ENCODE measurements at places on chromosomes 12 and 14.

DNA sequence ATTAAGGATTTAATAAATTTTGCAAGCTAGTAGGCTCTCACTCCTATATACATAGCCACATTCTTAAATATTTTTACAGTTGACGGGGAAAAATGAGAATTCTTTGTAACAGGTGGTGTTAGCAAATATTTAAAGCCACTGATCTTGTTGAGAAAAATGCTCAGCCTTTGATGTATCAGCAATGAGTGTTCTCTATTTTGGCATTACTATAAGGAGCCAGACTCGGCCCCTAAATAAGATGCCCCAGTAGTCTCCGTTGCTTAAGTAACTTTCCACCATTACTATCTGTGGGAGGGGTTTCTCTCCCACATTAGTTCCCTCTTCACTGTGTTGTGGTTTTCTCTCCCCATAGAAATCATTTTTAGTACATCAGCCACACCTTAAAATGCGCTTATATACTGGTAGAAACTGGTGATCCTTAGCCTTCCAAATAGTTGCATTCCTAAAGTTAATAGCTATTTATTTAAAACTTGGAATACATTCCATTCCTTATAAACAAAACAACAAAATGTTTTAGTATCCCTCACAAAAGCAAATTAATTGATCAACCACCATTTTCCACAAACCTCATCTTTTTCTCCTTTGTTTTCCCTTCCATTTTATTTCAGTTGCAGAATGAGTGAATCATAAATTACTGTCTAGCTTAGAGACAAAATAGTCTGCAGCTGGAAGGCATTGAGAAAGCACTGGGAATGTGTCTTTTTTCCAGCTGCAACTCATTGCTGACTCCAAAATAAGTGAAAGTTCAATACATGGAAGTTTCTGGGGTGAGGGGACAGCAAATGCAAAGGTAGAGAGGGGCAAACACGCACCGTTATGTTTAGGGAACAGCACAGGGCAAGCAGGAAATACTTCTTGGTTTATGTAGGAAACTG lies 84.7 kb upstream of the FERMT2 start:
- no peak for DNase-seq

DNA sequence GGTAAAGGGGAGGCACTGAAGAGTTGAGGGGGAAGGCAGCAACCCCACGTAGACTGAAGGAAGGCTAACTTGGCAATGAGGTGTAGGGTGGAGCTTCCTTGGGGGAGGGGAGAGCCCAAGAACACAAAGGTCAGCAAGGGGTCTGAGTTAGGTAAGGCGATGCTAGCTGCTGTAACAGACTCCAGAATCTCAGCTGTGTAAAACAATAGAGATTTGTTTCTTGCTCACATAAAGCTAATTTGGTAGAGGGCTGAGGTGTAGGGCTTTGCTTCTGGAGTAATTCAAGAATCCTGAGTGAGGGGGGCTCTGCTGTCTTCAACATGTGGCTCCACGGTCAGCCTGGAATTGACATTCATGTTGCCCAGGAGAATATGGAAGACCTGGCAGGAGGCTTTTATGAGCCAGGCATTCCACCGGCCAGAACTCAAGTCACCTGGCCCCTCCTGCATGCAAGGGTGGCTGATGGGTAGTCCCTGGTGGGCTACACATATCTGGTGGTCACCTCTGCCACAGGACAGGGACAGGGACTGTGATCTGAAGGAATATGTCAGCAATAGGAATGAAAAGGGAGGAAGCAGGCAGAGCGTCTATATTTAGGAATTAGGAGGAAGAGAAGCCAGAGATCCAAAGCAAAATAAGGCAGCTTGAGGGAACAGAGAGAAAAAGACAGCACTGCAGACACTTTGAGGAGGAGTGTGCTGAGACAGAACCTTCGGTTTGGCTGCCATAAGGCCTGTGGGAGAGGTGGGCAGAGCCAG lies 153.7 kb downstream of the ZFP36L1 start:
- no peak for DNase-seq

GRCh38 chr14:35369701-35370191 lies 34.8 kb downstream of the NFKBIA start:
- DNase-seq, result no peak

GRCh38 chr14:35818346-35819115 lies 7.6 kb upstream of the BRMS1L start:
- DNase-seq, result no peak

DNA sequence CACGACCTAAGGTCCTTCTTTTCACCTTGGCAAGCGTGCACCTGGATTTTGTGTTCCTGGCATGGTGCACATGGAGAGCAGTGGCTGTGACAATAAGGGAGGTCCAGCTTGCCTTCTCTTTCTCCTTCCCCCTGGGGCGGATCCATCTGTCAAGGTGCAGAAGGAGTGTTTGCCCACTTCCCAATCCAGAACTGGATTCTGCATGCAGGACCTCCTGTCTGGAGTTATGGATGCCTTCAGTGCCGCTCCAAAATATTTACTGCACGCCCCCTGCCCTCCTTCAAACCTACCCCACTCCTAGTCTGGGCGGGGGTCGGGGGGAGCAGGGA lies 192.7 kb downstream of the DPF3 start:
- no peak for DNase-seq

- DNase-seq, result no peak
These were observed 547 bp upstream of the PYGL start for GRCh38 chr14:50944647-50945413.

DNA sequence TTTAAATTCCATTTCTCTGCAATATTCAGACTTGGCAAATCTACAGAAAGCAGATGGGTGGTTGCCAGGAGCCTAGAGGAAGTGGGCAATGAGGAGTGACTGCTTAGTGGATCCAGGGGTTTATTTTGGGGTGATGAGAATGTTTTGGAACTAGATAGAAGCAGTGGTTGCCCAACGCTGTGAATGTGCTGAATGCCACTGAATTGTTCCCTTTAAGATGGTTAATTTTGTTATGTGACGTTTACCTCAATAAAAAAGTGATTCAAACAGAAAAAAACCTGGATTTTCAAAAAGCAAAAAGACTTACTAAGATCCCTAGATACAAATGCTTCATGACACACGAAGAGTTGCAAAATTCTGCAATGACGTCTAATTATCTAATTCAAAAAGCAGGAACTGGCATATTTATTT lies 34.2 kb downstream of the DAO start:
- no peak for DNase-seq
